Renal cortex interstitium (tissue), 15 donors: ENCODE measurements at places on chromosomes 5 and 9.

DNA sequence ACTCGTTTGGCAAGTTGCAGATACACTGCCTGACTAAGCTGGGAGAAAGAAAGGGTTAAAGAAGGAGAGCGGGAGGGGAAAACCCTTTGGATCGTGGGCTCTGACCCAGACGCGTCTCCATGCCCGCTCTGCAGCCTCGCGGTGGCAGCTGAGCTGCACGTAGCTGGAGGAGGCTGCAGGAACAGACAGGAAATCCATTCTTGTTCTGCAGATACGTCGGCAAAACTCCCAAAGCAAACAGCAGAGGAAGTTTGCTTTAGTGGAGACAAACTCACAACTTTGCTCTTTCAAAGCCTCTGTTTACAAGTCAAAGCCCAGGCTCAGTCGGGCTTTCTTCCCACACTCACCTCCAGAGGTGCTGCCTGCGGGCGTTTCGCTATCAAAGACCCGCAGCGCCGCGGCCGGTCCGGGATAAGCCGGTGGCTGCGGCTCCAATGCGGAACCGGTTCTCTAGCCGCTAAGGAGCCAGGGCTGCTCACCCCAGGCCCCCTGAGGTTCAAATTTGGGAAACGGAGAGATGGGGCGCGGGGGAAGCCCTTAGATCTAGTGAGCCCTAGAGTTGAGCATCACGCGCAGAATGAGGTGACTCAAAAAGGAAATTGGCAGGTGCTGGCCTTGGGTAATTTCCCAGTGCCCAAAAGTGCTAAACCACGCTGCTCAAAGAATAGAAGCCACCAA is 60.7 kb downstream of the MAT2B start:
- DNase-seq, result no peak

- no peak for DNase-seq
Observed at GRCh38 chr5:80487444-80487828, 464 bp upstream of the FAM151B start.

DNA sequence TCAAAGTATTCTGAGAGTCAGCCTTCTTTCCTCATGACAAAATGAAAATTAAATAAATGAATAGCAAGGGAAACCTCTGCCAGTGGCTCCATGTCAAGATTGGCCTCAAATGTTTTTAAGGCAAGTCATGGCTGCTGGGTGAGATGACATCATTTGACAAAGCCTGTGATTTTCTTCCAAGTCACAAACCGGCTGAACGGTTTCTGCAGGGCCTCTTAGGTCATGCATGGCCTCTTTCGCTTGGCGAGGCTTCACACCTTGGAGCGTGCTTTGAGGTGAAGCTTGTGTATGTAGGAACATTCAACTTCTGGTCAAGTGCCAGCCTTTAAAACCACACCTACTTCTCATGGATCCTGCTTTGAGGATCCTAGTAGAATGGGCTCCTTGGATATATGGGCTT is 161.0 kb upstream of the ZNF618 start:
- DNase-seq, result no peak

DNA sequence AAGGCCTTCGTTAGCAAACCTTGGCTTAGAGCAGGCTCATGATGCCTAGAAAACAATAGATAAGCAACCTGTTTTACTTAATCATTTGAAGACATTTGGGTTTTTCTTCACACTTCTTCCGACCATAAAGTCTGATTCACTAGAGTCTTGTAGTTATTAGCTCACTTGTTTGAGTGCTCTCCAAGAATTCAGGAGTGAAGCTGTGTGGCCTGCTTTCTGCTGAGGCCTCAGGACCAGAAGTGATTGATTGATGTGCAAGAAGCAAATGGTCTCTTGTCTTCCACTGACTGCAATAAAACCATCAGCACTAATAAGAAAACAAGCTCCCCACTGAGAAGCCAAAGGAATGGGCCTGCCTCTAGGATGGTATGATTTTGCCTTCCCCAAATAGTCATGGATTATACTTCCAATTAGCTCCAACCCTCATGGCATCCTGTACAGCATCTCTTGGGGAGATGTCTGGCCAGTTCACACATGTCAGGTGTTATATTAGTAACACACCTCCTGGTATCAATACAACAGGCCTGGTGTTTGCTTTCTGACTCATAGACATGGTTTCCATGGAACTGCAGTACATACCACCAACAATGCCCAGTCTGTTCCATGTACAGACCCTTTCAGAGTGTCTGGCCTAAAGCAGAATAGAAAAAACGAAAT is 317.6 kb downstream of the CWC27 start:
- no peak for DNase-seq

GRCh38 chr9:135273008-135273407 is 185.5 kb downstream of the OLFM1 start:
- no peak for DNase-seq

DNA sequence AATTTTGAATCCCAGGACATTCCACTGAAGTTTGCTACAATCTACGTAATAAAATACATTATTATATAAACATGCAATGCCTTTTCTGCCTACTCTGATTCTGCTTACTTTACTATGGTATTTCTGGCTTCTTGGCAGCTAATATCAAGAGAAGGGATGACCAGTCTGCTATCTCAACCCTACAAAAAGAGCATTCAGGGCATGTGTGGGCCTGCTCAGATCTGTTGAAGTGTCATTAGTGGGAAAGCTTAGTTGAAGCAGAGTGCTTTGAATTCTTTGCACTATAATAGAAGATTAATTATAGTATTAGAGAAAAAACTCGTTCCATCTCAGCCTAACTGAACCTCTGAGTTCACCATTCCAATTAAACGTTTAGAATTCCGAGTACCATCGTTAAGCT is 339.5 kb upstream of the ISL1 start:
- DNase-seq, result no peak
